Neural crest cell (in vitro differentiated cells): ENCODE measurements at places on chromosomes 2 and 18. TPM values are rescaled to one million over a fixed set of nuclear protein-coding genes. Genes with fewer than 3 reads are reported as not detected.
A peak's percentile ranks its signal among the peaks of the same experiment; 100 is the strongest.

The GDF7 gene
- total RNA-seq = 0.36 and 0.40 TPM in 2 replicates

DNA sequence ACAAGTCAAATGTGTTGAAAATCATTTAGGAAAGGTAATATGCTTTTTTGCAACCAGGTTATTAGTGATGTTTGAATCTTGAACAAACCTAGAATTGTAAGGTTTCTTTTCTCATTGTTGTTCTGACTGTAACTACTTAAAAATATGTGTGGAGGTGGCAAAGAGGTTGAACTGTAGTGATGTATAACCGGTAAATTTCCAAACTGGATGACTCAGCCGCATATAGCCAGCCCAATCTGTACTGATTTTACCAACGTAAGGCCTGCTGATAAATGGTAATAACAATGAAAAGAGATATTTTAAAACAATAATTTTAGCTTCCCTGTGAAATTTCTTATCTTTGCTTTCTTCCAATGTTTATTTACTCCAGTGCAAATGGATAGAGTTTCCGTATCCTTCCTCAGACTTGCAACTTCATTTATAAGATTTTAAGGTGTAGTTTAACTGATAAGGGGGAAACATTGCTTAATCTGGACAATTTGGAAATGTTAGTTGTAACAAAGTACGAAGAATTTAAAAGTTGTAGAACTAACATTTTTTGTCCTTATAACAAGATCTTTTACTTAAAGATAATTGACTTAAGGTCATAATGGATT, 1170.4 kb upstream of the ZEB2 start:
- no peak for DNase-seq

DNA sequence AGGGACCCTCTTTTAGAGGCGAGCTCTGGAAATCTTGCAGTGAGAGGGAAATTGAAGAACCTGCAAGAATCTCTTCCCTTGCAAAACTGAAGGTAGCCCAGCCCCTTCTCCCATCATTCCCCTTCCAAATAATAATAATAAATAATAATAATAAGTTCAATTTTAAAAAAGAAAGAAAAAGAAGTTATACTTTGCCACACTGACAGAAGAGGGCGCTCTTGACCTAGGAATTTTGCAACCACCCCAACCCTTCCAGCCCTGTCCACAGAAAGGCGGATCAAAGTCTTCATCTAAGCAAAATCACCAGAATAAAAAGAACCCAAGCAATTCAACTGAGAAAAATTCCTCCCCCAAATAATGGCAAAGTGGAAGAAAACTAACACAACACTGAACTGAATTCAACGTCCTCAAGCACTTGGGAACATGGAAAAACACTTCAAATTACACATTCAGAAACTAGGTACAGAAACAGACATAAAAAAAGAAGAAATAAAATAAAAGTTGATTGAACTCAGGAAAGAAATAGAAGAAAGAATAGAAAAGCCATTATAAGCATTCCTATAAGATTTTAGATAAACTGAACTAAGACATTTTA, 98.9 kb upstream of the GLS start:
- DNase-seq = peak; percentile 52

GRCh38 chr18:37508207-37508606, 57.4 kb downstream of the CELF4 start:
- no peak for DNase-seq
